ENCODE measurements at places on chromosomes 1 and 21.

DNA sequence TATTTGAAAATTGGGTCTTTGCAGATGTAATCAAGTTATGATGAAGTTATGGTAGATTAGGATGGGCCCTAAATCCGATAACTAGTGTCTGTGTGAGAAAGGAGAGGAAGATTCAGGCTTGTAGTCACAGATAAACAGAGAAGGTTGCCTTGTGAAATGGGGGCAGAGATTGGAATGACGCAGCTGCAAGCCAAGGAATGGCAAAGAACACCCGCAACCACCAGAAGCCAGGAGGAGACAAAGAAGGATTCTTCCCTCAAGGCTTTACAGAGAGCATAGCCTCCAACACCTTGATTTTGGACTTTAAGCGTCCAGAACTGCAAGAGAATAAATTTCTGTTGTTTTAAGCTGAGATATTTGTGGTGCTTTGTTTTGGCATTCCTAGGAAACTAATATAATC lies 35.4 kb upstream of the COL24A1 start:
- peak; percentile 32 for DNase-seq

- DNase-seq = peak; percentile 27
These were observed 1.1 kb upstream of the RCAN3 start for GRCh38 chr1:24501371-24502064.

DNA sequence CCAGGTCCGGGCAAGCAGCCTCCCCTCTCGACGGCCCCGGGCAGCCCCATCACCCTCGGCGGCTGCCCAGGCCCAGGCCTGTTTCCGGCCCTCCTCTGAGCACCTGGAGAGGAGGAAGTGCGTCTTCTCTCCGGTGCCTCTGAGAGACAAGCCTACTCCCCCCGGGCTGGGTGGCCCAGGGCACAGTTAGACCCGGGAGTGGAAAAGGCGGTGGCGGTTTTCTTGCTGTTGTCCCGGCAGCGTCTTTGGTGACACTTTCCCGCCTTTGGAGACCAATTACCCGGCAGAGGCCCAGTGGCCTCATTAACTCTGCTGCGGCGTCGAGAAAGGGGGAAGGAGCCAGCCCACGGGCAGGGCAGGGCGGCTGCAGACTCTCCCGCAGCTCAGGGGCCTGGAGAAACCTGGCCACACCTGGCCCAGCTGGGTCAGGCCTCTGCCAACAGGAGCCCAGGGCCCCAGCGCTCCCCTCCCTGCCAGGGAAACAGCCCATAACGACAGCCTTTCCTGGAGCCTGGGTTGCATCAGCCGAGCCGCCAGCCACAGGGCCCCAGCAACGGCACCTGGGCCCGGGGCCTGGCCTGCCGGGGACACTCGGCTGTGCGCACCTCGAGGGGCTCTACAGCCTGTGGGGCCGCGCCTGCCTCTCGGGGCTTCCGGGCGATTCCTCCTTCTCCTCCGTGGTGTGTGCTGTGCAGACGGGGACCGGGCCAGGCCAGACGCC lies 28.4 kb upstream of the C1orf159 start:
- DNase-seq = peak; percentile 56

- DNase-seq = peak; percentile 57
These were observed 89.5 kb upstream of the RUNX3 start for GRCh38 chr1:25019337-25020172.

DNA sequence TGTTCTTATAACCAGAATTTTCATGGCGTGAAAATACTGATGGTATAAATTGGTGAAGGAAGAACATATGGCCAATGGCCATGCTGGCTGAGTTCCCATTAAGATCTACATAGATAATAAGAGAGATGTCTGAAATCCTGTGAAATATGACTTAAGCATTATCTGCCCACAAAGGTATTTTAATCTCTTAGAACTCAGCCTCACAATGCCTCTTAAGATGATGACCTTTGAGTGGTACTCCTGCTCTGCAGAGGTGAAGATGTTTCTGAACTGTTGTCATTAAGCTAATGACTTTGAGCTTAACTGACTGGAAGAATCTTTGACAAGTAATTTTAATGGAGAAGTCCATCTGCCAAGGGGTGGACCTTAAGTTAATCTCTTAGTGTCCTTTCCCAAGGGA lies 148.7 kb downstream of the ZNF326 start:
- DNase-seq = no peak

- no peak for DNase-seq
These were observed 1.9 kb downstream of the AGO1 start for GRCh38 chr1:35884934-35885333.
